Colonic mucosa (tissue), 4 donors: ENCODE measurements at places on chromosomes 16 and 17. TPM values are rescaled to one million over a fixed set of nuclear protein-coding genes. Genes with fewer than 3 reads are reported as not detected.

GRCh38 chr16:20122011-20122410, 48.3 kb upstream of the GPR139 start:
- no peak for DNase-seq

DNA sequence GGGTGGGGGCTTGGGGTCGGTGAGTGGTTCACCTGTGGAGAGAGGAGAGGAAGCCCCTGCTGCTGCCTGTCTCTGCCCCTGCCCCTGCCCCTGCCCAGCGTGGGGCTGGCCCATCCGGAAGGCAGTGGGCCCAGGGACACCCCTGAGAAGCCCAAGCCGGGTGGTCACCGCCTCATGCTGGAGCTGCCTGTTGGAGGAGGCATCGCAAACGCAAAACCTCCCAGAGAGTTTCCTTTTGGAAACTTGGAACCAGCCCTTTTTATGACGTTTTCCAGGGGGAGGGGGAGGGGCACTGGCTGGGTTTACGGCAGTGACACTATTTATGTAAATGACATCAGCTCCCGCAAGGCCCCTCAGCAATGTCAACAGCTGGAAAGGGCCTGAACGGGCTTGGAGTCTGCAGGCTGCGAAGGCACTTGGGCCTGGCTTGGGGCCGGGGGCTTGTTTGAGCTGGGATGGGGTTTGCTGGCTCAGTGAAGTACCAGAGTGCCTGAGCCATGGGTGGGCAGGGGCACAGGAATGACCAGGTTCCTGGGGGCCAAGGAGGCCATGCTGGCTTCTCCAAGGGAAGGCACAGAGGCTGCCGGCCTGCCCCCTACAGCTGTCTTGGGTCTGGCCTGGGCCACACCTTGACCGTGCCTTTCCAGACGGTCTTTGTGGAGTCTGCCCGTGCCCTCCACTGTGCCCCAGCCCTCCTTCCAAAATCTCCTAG, 219.5 kb downstream of the NTN1 start:
- DNase-seq: peak; percentile 84

DNA sequence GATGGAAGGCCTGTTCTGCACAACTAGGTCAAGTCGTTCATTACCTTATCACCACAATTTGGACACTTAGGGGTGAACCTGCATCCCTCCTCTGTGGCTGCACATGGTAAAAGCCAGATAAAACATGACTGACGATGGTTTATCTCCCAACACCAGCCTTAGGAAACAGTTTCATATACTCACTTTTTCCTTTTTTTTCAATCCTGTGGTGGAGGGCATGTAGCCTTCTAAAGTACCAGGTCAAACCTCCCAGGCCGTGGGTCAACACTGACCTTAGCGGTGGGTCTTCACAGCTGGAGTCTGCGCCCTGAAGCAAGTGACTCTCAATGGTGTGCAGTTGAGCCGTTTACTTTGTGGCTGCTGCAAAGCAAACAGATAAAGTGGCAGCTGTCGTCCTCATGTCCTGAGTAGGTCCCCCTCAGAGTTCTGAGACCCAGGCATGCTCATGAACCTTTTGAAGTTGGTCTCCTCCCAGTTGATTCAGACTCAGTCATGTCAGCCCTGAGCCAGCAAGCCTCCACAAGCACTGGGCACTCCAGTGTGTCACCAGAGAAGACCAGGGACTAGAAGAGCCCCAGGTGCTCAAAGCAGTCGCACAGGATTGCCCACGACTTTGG, 5.9 kb downstream of the FAHD1 start:
- no peak for DNase-seq

Gene KRTAP4-4
- total RNA-seq: not detected

Gene DHRS7C
- not detected for total RNA-seq

DNA sequence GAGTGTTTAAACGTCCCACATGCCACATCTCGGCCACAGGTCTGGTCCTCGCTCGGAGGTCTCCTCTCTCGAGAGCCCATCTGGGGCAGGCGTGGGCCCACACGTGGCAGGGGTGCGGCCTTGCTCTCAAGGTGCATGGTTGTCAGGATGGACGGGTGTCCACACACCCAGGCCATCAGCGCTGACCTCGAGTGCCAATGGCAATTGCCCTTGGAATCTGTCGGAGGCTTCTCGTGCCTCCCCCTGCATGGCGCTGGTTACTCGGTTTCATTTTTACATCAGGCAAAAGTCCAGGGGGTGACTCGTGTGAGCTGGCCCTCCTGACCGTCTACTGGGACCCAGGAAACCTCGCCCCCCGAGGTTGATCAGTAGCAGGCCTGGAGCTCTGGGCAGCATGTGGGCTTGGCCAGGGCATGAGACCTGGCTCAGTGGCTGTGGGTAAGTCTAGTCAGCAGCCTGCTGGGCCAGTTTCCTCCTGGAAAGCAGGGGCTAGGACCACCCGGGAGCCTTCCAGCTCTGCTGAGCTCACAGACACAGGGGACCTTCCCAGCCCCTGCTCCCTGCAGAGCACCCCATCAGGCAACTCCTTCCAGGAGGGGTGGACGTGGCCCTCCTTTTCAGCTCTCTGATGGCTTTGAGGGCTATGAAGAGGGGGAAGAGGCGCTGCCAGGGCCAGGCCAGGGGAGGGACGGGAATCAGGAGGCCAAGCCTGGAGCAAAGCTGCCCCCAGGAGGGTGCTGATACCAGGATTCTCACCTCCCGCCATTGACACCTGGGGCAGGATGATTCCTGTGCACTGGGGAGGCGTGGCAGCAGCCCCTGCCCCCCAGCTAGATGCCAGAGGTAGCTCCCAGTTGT, 3.7 kb upstream of the ZNF469 start:
- no peak for DNase-seq

DNA sequence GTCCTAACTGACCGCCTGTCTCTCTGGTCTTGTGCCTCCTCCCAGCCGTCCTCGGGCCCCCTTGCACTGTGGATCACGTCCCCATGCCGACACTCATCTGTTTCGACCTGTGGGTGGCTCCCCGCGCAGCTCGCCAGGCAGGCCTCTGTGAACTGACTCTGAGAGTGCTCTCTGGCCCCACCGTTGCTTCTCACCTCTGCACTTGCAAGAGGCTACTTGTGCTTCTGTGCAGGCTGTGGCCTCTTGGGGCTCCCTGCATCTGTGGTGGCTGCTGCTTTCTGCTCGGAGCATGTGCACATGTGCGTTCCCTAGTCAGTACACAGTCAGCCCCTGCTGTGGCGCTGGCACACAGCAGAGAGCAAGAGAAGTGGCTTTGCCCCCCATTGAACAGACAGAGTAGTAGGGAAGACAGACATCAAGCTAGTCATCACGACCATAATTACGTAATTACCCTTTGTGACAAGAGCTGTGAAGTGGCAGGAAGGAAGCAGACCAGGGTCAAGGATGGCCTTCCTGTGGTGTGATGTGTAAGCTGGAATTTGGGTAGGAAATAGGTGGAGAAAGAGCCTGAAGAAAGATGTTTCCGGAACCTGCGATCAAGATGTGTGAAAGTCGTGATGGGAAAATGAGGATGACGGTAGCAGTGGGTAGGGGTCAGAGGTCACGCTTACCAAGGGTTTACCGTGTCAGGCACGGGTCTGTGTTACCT, 256.0 kb upstream of the CACNG5 start:
- DNase-seq: no peak

DNA sequence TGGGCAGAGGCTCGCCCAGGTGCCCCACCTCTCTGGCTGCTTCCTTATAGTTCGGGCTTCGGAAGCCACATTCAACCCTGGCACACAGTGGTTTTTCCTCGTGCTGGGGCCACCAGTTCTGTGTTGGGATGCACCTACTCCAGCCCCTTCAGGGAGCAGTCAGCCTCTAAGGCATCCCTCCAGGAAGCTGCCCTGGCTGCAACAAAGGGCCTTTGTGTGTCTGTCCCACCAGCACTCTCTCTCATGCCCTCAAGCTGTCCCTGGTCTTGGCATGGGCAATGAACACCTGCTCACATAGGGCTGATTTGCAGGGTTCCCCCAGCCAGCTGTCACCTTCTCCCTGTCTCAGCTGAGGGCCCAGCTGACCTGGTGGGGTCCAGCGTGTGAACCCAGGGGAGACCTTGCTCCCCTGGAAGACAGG, 754 bp upstream of the NOXO1 start:
- peak; percentile 83 for DNase-seq

GRCh38 chr16:11586856-11587642, at the start of gene LITAF:
Gene LITAF (minus strand): TSS chr16:11586919. CDS start chr16:11556730, 30,189 bp downstream.
- peak; percentile 72 for DNase-seq

DNA sequence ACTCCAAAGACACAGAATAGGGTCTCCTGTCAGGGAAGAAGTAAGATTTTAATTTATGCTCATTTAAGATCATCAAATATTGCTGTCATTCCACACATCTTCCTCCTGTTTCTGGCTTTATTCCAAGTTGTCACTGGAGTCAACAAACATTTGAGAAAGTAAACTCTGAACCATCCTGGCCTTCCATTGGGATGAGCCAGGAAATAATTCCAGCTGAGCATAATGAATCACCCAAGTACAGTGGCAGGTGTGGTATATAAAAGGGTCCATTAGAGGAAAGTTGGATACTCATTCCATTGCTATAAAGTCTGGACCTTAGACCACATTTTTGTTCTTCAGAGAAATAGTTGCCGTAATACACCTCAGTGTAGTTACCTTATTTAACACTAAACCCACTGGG, 246.1 kb downstream of the SLC39A11 start:
- DNase-seq: no peak

GRCh38 chr16:3998793-3999478, 117.3 kb downstream of the ADCY9 start:
- DNase-seq: no peak

Gene SMPD3
- 71.1 TPM for total RNA-seq

- peak; percentile 60 for DNase-seq
Observed at GRCh38 chr16:81616321-81617020, 162.6 kb upstream of the PLCG2 start.

Gene CX3CL1
- total RNA-seq: 4.6 TPM

Gene CIITA
- 9.6 TPM for total RNA-seq

GRCh38 chr16:28183930-28184329, 27.8 kb downstream of the XPO6 start:
- no peak for DNase-seq

Gene PPL
- total RNA-seq: 11.5 TPM

Gene SSH2
- total RNA-seq: 28.2 TPM

GRCh38 chr17:79924639-79924976, 85.4 kb upstream of the CBX4 start:
- no peak for DNase-seq

DNA sequence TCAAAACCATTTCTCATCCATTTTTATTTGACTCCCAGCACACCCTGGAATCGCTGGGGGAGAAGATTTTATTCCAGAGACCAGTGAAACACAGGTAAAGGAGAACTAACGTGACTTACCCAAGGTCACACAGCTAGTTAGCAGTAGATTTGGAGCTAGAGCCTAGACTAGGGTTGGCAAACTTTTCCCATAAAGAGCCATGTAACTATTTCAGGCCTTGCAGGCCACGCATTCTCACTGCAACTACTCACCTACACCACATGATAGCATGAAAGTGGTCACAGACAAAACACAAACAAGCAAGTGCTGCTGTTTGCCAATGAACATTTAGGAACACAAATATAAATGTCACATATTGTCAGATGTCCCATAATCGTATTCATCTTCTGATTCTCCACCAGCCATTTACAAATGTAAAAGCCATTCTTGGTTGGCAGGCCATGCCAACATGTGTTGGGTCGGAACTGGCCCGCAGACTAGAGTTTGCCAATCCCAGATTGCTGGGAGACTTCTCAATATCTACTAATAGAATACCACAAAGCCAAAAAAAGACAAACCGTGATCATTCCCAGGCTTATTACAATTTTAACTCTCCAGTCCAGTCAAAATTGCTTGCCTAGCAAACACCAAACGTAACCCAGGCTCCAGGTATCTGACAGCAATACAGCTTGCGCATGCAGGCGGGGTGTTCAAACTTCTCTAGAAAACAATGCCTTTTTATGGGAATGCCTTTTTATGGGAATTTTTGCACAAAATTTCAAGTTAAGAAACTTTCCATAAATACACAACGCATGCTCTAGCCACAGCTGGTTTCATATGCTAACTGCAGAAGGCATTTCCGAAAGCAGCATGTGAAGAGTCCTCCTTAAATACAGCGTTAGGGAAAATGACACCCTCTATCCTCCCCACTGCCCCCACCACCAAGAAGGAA, 20.9 kb downstream of the ZFHX3 start:
- DNase-seq: no peak

GRCh38 chr16:78183437-78184237, 84.2 kb downstream of the WWOX start:
- DNase-seq: no peak

- no peak for DNase-seq
Observed at GRCh38 chr17:1976000-1976682, 49.0 kb downstream of the RTN4RL1 start.

DNA sequence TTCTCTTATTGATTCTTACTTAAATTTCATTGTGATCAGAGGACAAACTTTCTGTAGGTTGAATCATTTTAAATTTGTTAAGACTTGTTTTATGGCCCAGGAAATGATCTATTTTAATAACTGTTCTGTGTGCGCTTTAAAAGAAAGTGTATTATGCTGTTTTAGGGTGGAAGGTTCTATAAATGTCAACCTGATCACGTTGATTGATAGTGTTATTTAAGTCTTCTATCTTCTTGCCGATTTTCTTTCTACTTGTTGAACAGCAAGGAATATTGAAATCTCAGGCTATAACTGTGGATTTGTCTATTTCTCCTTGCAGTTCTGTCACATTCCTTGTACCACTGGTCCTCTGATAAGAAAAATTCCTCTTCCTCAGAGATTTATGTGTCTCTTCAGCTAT, 112.7 kb downstream of the TANC2 start:
- DNase-seq: no peak

DNA sequence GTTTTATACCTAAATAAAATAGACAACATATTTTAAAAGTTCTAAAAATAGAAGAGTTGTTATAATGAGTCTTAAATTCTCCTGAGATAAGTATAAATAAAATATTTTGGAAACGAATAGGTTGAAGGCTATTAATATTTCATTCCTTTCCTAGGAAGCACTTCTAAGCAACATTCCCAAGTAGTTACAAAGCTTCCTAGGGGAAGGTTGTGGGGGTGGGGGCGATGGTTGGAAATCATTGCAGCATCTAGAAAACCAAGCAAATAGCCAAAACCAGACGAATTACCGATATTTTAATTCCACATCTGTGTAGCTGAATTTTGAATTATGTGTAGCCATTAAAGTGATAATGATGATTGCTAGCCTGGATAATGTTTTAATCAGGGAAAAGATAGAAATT, 26.9 kb downstream of the PTRH2 start:
- no peak for DNase-seq

GRCh38 chr16:74562117-74562516, 44.8 kb downstream of the GLG1 start:
- DNase-seq: no peak

Gene GAST
- total RNA-seq: not detected

Gene C1QL1
- total RNA-seq: 1.9 TPM

Gene TBC1D3H
- not detected for total RNA-seq

- DNase-seq: no peak
Observed at GRCh38 chr16:1916640-1916990, 1.6 kb downstream of the HS3ST6 start.

Gene TENT4B
- 13.5 TPM for total RNA-seq

Gene HSF4
- 23.6 TPM for total RNA-seq

DNA sequence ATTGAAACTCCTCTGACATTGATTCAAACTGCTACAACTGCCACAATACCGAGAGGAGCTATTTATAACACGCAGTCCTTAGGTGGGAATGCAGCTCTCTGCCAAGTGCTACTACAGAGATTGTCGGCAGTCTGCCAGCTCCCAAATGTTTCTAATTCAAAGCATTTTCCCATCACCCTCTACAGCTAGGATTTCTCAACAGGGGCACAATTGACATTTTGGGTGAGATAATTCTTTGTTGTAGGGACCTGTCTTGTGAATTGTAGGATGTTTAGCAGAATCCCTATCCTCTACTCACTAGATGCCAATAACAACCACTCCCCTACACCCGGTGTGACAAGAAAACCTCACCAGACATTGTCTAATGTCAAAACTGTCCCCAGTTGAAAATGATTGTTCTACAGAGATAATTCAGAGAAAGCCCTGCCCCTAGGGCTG, 7.8 kb upstream of the N4BP1 start:
- no peak for DNase-seq
